IMR-90 (cell line): ENCODE measurements at places on chromosomes 5 and 9.
A peak's percentile ranks its signal among the peaks of the same experiment; 100 is the strongest.

- DNase-seq: no peak
Measured at GRCh38 chr5:398475-399295, 44.3 kb upstream of the EXOC3 start.

DNA sequence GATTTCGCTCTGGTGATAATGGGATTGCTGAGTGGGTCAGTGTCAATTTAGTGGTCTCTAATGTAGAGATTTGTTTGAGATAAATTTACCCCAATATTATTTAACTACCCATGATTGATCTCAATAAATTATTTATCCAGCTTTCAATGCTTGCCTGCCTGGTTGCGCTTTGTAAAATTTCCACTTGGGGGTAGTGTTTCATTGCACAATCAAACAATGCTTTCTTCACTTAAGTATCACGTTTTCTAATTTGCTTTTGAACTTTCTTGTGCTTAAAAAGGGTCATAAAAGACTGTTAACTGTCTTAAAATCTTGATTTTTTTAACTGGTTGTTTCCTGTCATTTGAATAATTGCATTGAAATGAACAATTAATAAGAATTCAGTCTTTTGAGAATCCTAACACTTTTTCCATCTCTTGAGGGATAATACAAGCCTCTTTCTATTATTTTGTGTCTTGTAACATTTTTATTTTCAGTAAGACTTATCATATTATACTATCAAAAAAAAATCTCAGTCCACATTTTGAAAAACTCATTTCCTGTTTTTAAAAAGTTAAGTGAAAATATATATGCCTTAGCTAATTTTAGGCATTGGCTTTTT, 18.7 kb downstream of the HSD17B4 start:
- peak; percentile 51 for DNase-seq

DNA sequence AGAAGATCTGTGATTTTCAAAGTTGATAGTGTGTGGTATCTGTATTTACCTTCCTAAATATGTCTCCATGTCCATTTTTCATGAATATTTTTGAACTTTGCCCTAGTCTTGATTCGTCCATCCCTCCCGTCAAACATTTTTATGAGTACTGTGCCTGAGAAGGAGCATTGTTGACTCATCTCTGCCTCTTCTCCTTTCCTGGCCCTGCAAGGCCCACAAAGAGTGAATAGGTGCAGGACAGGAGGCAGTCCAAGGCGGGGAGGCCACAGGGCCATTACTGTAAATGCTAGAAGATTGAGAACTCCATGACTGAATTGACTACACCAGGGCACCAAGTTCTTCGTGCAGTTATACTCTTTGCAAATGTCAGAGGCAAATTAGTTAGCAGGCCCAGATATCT, 200.9 kb downstream of the ZSWIM6 start:
- no peak for DNase-seq

DNA sequence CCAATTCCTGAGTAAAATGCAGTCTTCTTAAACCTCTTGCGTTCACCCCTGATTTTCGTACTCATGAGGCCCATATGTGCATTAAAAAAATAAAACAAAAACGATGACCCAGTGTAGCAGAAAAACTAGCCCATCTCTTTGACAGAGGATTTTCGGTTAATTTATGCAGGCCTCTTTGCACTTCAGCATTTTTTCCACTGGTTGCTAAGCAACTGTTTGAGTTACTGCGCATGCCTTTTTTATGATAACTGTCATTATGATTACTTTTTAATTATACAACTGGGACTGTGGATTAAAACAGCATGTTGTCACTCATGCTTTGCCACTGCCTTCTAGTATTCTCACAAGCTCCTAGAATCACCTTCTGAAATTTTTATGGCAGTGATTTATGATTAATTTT, 165.0 kb downstream of the SMARCA2 start:
- DNase-seq: no peak

DNA sequence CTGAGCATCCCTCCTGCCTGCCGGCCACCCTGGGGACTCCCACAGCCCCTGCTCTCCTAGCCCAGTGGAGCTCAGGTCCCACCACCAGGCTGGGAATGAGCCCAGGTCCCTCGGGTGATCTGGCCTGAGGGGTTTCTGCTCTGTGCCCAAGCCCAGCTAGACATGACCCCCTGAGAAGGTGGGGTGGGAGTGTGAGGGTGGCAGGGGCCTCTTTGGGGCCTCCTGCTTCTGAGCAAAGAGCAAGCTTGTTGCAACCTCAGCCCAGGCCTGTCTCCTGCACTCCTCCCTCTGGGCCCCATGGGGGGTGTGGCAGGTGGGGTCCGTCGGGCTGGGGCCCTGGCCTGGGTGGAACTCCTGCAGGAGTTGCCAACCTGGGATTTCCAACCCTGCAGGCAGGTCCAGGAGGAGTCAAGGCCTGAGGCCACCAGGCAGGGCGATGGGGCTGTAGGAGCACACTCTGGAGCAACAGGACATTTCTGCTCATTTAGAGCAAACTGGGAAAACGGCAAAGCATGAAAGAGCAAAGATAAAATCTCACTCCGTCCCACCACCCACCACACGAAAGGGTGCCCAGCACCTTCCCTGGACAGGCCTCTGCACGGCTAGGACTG, 11.4 kb upstream of the NRARP start:
- no peak for DNase-seq

- no peak for DNase-seq
Measured at GRCh38 chr5:173323106-173323798, 5.0 kb downstream of the STC2 start.

GRCh38 chr9:27468462-27469110, 55.5 kb upstream of the IFNK start:
- no peak for DNase-seq

GRCh38 chr9:37970301-37971107, 66.6 kb upstream of the SLC25A51 start:
- no peak for DNase-seq

GRCh38 chr5:69525490-69525889, 32.9 kb downstream of the OCLN start:
- no peak for DNase-seq

GRCh38 chr5:91119217-91119616, 263.9 kb downstream of the ARRDC3 start:
- DNase-seq: no peak

- no peak for DNase-seq
Measured at GRCh38 chr5:113358696-113359095, 76.1 kb downstream of the TSSK1B start.

DNA sequence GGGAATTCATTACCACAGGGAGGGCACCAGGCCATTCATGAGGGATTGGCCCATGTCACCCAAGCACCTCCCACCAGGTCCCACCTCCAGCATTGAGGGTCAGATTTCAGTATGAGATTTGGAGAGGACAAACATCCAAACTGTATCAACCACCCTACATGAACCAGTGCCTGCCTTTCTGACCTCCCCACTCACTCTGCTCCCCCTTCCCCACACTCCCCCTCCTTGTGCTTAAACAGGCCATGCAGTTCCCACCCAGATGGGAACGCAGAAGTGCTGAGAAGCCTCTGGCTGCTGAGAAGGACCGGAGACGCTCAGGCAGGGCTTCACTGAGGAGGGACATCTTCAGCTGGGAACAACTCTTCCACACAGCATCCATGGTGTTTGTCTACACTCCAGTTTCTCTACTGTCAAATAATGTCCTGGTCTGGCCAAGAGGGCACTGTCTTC, 30.0 kb upstream of the ADAMTS2 start:
- DNase-seq: no peak

DNA sequence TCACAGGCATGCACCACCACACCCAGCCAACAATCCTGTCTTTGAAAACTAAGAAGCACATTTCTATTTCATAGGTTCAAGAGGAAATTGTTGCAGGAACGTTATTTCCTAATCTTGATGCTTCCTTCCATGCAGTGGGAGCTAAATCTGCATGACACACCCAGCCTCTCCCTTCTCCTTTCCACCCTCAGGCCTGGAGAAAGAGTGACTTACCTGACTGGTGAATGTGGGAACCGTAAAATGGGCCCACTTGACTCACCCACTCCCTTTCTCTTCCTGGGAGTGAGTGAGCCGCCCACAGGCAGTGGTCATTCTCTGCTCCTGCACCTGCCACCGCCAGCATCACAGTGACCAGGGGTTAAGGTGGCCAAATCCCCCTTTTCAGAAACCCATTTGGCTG, 78.2 kb downstream of the C9orf50 start:
- no peak for DNase-seq

DNA sequence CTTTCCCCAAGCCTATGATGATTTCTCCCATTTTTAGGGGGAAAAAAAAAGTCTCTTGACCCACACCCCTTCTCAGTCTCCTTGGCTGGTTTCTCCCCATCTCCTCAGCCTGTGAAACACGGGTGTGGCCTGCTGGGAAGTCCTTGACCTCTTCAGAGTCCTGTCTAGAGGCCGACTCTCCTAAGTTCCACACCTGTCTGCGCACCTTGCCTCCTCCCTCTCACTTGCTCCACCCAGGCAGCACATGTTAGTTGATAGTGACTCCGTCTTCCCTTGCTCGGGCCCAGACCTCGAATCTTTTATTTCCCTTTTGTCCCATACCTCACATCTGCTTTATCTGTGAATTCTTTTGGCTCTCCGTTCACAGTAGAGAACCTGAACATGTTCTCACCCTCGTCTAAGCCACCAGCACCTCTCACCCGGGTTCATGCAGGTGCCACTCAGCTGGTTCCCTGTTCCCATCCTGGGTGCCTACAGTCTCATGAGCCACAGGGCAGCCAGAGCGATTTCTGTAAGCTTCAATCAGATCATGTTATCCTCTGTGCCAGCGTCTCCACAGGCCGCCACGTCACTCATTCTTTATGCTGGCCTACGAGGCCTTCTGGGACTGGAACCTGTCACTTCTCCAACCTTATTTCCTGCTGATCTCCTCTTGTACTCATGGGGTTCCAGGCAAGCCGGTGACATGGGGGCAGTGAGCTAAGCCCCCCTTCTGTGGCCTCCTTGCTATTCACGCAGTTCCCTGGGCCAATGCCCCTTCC, 51.7 kb upstream of the LRRTM2 start:
- no peak for DNase-seq

DNA sequence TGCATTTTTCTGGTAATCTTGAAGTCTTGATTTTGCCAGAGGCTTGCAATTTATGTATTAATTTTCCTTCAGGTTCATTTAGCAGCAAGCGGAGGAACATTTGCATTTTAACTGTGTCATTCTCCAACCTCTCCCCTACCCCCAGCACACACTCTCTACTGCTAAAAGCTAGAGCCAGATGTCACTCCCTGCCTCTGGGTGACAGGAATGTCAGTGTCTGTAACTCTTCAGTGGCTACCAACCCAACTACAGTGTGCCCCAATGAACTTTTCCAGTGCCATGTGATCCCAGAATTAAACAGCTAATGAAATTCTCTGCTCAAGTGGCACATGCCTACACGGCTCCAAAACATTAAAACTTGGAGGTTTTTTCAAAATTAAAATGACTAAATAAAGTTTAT, 260.3 kb downstream of the GOLPH3 start:
- no peak for DNase-seq

- DNase-seq: no peak
Measured at GRCh38 chr5:40406741-40407211, 272.9 kb upstream of the PTGER4 start.

- DNase-seq: no peak
Measured at GRCh38 chr5:55538661-55539060, 3.9 kb upstream of the PLPP1 start.

DNA sequence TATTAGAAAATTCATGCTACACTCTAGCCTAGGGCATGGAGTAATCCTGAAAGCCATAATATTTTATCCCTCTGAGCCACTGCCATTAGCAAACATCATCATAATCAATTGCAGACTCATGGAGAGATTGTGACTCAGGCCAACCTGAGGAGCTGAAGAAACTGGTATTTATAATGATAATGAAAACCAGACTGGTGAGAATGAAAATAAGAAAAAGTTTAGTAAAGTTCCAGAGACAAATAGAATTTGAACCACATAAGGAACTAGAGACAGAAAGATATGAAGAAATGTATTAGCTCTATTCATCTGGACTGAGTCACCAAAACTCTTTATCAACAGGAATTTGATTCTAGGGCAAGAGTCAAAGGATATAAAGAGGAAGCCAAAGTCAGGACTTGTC, 158.7 kb downstream of the DRD1 start:
- peak; percentile 17 for DNase-seq

- DNase-seq: no peak
Measured at GRCh38 chr5:80958616-80959015, 1.5 kb upstream of the RASGRF2 start.

DNA sequence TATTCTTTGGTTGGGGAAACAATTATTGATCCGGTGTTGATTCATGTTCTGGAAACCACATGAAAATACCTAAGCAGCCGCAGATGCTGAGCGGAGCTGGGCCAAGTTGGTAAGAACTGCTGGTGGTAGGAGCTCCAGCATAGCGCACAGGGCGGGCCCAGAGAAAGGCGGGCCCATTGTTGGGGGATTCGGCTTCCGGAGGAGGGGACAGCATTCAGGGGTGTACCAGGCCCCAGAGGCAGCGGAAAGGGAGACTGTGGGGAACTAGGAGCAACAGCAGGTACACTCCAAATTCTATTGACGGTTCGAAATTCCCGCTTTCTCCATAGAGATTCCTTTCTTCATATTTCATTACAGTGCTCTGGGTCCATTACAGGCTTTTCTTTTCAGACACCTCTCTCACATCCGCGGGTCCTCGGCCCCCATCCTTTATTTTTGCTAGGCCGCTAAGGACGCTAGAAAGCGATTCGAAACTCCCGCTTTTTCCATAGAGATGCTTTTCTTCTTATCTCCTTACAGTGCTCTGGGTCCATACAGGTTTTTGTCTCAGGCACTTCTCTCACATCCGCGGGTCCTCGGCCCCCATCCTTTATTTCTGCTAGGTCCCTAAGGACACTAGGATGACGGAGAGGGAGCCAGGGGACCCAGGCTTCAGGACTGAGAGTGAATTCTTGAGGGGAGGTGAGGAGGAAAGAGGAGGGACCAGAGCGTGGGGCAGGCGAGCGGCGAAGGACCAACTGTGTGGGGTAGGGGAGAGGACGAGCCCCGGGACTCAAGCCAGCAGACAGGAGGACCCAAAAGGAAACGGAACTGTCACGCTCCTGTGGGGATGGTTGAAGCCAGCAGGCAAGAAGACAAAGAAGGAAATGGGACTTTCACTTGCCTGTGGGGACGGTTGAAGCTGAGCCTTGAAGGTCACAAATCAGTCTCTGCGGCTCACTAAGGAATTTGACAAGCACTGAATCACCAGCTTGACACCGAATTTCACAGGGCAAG, at the start of gene CCDC152:
Gene CCDC152 (plus strand): TSS at position 213 of the 996 bp plus-strand sequence. CDS start 2,304 bp downstream, outside the sequence.
- peak; percentile 3 for DNase-seq

DNA sequence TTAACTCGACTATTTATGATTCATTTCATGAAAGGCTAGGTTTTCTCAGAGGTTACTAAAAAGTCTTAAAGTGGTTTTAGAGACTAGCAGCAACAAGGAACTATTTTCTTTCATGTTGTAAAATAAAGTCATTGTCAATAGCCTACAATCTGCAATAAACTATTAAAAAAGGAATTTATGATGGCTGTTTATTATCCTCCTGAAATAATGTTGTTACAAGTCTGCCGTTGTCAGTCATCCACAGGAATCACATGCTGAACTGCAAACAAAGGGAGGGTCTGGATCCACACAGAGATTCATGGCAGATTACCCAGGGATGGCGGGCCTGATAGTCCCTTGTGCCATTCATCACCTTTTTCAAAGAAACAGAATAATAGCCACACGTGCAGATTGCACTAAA, 49.2 kb downstream of the TMEM174 start:
- no peak for DNase-seq

- no peak for DNase-seq
Measured at GRCh38 chr5:37120270-37120669, 128.9 kb downstream of the CPLANE1 start.

GRCh38 chr9:522658-523057, 308.0 kb downstream of the DOCK8 start:
- DNase-seq: no peak
